ENCODE measurements at places on chromosomes 1 and 21. TPM values are rescaled to one million over a fixed set of nuclear protein-coding genes. Genes with fewer than 3 reads are reported as not detected.

GRCh38 chr1:199684686-199685273 is 342.7 kb upstream of the NR5A2 start:
- DNase-seq = peak; percentile 73

UBE2J2 gene
- total RNA-seq = 86.9 TPM

DNA sequence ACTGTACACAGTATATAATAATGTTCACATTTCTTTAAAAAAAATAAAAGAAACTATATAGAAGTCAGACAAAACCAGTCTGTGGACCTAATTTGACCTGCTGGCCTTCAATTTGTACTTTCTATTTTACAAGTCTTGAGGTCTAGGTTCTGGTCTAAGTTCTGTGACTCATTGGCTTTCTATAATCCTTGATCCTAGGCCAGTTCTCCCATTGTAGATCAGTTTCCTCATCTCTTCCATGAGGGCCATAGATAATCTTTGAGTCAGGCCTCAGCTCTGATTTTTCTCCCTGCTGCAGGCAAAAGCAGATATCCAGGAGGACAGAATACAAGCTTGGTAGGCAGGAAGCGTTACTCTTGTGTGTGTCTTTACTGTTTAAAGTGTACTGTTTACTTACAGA is 603.7 kb upstream of the CAMK1G start:
- peak; percentile 35 for DNase-seq

ILDR2 gene
- 10.3 TPM for total RNA-seq

GRCh38 chr1:183301239-183301638 is 115.2 kb downstream of the LAMC2 start:
- DNase-seq = no peak

DNA sequence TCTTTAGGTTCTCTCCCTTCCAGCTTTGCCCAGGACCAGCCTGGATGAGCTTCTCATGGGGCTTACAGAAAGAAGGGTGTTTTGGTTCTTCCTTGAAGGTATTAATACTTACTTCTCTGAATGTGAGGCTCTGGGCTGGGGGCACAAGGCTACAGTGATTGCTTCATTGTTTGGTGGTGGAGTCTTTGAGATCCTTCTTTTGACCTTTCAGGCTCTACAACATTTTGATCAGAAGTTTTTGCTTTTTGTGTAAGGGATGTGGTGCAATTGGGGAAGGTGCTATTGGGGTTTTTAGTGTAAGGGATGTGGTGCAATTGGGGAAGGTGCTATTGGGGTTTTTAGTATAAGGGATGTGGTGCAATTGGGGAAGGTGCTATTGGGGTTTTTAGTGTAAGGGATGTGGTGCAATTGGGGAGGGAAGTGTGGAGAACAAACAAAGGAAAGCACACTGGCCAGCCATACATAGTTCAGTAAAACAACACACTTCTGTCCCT is 103.6 kb upstream of the IVNS1ABP start:
- DNase-seq = peak; percentile 86

GRCh38 chr1:38142606-38143005 is 96.0 kb upstream of the POU3F1 start:
- DNase-seq = no peak

- no peak for DNase-seq
These were observed 8.3 kb upstream of the SYT14 start for GRCh38 chr1:209929751-209930150.

GRCh38 chr21:44849616-44850130 is 23.8 kb downstream of the PTTG1IP start:
- no peak for DNase-seq

DNA sequence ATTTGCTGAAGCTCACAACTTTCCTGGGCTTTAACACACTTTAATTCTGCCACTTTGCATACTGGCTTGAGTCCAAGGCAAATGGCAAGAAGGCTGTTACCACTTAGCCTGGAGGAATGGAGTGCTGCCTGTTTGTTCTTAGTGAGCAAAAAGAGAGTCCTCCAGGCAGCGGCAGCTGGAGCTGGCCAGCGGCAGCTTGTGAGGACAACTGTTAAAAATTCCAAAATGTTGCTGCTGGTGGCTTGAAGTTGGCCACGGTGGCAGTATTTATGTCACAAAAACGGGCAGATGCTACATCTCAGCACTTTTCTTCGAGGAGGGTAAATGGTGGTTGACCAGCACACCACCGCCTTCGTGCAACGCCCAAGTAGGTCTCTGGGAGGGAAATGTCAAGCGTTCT is 27.3 kb downstream of the STPG1 start:
- DNase-seq = peak; percentile 49

GRCh38 chr1:14866911-14867612 is 268.6 kb downstream of the KAZN start:
- no peak for DNase-seq

DNA sequence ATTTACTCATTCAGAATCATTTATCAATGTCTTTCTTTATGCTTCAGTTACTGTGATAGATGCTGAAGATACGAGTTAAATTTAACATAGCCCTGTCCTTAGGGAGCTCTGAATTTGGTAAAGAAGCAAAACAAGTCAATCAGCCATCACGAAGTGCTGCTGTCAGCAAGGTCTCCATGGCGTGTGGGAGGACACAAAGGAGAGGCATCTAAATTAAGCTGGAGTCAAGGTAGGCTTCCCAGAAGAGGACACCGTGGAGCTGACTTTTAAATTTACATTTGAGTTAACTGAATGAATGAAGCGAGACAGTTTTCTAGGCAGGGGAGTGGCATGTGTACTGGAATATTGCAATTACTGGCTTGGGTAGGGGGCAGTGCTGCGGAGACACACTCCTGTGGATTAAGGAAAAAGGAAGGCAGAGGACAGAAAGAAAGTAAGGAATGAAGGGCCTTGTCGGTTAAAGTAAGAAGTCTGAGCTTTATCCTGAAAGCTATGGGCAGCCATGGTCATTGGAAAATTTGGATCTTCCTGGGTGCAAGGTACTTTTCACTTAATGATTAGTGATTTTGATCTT is 41.3 kb upstream of the C1orf87 start:
- no peak for DNase-seq

GRCh38 chr1:224734261-224734935 is 118.3 kb downstream of the CNIH3 start:
- DNase-seq = no peak

LAMC1 gene
- total RNA-seq = 0.30 TPM

- no peak for DNase-seq
These were observed 96.6 kb downstream of the WDR4 start for GRCh38 chr21:42782723-42783242.

GRCh38 chr1:95181096-95181495 is 52.9 kb upstream of the RWDD3 start:
- no peak for DNase-seq

All from activated CD4-positive, alpha-beta T cell treated with anti-CD3 and anti-CD28 coated beads, Interleukin-2, amount 10 ng/mL, durations not matched to agents 24 days and 14 days (primary cell).